ENCODE measurements at places on chromosomes 12 and 14.

DNA sequence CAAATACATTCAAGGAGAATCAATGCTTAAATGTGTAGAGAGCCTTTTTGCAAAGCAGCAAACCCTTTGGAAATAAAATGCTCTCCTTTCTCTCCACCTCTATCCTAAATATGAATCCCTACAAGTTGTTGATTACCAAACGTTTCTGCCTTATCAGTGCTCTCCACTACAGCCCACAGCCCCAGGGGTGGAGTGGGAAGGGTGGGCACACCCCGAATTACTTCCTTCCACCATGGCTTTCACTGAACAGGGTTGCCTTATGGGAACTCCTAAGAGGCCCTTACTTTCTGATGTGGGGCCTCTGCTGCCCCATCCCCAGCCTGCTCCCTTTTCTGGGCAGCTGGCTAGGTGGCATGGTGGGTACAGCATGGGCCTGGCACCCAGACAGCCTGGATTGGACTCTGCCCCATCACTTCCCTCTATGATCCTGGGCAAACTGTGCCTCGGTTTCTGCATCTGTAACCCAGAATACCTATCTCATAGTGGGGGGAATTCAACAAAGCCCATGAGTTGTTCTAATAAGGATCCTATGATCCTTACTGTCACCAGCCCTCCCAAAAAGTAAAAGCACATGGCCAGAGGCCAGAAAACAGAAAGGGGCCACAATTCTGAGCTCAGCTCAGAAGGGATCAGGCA lies 16.1 kb downstream of the AK7 start:
- DNase-seq: no peak

- no peak for DNase-seq
These were observed 393 bp downstream of the SYT1 start for GRCh38 chr12:78864870-78865463.

- DNase-seq: no peak
These were observed 517.1 kb downstream of the PRKD1 start for GRCh38 chr14:29410581-29410980.

DNA sequence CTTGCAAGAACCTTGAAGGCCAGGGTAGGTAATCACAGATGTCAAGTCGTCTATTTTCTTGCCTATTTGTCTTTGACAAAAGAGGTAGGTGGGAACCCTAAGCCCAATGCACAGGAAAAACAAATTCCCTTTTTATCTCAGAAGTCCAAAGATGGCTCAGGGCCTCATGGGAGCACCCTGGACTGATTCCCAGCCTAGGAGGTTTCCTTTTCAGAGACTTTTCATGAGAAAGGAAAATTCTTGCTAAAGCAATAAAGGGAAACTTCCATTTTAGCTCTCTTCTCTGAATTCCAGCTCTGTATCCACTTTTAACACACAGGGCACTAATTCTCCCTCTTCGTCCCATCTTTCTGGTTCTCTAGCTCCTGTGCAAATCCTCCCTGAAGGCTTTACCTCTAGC lies 1.2 kb downstream of the ZNF641 start:
- no peak for DNase-seq

DNA sequence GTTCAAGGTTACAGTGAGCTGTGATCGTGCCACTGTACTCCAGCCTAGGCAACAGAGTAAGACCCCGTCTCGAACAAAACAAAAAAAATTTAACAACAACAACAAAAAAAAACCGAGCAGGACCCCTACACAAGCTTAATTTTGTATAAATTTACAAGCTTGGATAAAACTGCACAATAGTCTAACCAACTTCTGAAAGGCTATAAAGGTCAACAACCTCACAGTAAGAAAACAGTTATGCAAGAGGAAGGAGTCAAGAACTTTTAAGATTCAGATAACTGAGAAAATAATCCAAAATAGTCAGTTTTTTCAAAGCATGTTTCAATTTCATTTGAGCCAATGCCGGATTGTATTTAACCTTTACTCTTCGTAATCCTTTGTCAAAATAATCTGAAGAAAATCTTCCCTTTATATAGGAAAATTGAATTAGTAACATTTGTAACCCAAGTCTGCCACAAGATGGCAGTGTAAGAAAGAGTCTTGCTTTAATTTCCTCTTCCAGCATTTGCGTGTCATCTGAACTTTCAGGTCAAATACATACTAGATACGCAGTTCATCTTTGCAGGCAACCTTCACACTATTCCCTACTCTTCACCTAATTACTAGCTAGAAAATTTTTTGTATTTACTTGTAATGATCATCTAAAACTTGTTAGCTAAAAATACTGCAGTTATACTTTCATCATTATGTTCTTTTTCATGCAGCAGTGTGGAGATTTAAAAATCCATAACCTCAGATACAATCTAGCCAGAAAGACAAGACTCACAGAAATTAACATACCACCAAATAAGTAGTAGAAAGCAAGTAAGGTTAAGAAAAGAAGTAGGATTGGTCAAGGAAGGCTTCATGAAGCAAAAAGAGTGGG lies 5.8 kb downstream of the CCNB1IP1 start:
- DNase-seq: no peak

GRCh38 chr14:103858063-103858781 lies 10.8 kb upstream of the PPP1R13B start:
- no peak for DNase-seq

GRCh38 chr12:102631274-102631673 lies 150.9 kb upstream of the IGF1 start:
- no peak for DNase-seq

- no peak for DNase-seq
These were observed 1216.4 kb upstream of the USP15 start for GRCh38 chr12:61043838-61044237.

- no peak for DNase-seq
These were observed 174.1 kb upstream of the PDZRN4 start for GRCh38 chr12:41013881-41014642.

DNA sequence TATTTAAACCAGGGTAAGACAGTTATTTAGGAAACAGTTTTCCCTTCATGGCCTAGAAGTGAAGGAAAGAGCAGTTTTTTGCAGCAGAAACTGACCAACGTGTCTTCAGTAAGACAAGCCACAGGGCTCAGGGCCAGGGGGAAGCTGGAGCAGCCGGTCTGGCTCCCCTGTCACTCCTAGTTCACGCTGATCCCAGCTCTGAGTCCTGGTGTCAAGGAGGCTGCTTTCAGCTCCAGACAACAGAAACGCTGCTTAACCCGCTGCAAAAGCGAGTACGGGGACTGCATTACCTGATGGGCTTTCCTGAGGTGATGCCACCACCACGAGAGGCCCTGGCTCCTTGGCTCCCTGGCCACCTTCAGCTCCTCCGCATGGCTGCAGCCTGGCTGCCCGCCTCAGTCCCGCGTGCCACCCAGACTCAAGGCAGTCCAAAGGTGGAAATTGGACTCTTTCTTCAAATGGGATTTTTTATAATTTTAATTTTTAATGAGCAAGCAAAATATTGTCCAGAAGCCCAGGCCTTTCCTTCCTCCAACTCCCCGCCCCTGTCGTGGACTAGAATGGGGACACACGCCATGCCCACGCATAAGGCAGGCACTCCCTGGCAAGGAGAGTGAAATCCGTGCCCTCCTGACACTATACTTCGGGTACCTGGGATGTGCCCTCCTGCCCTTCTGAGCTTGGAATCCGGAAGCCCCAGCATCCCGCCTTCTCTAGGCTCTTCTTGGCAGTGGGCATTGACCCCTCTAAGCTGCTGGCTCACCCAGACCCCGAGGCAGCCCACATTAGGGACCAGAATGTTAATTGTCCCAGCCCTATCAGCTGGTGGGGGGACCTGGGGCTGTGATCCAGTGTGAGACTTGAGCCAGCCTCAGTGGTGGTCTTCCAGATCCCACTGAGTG lies 85.0 kb downstream of the PAPOLA start:
- DNase-seq: no peak

GRCh38 chr12:104637604-104638003 lies 180.9 kb downstream of the CHST11 start:
- DNase-seq: no peak

DNA sequence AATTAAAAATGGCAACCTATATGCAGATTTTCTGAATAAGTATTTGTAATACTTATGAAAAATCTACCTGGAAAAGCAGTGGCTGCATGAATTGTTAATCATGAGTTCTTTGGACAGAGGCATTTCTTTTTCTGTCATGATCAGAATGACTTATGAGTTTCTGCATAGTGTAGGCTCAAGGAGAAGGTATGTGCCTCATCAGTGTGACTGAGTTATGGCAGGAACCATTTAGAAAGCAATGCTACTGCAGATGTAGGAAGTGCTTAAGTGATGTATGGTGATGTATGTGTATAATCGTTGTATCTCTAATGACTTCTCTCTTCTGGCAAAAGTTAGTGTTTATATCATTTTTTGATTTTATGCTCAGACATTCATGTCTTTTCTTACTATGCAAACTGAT lies 816.4 kb upstream of the FBXO33 start:
- DNase-seq: no peak

DNA sequence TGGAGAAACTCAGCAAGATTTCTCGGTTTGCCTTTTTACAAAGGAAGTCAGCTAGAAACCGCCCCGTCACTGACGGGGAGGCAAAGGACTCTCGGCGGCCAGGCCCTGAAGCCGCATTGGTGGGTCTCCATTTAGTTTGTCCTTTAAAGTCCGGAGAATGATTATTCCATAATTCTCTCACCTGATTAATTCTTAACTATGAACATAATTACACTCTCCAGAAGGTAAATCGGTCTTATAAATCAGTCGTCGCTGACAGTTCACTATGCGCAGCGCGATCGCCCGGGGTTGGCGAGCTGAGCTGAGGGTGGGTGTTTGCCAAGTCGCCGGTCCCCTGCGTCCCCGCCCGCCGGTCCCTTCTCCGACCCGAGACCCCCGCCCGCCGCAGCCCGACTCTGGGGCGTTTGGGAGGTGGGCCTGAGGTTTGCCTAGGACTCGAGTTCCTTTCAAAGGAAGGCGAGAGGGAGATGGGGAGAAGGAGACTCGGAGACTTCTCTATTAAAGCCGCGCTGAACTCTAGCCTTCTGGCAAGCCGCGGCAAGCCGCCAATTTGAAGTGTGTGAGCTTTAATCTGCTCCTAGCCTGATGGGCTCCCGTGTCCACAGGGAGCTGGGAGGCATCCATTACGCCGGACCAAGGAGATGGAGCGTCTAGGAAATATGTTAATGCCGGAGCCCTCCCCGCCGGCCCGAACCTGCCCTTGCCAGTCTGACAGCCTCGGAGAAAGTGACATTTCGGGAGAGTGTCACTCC lies 392.9 kb downstream of the NOVA1 start:
- DNase-seq: no peak

DNA sequence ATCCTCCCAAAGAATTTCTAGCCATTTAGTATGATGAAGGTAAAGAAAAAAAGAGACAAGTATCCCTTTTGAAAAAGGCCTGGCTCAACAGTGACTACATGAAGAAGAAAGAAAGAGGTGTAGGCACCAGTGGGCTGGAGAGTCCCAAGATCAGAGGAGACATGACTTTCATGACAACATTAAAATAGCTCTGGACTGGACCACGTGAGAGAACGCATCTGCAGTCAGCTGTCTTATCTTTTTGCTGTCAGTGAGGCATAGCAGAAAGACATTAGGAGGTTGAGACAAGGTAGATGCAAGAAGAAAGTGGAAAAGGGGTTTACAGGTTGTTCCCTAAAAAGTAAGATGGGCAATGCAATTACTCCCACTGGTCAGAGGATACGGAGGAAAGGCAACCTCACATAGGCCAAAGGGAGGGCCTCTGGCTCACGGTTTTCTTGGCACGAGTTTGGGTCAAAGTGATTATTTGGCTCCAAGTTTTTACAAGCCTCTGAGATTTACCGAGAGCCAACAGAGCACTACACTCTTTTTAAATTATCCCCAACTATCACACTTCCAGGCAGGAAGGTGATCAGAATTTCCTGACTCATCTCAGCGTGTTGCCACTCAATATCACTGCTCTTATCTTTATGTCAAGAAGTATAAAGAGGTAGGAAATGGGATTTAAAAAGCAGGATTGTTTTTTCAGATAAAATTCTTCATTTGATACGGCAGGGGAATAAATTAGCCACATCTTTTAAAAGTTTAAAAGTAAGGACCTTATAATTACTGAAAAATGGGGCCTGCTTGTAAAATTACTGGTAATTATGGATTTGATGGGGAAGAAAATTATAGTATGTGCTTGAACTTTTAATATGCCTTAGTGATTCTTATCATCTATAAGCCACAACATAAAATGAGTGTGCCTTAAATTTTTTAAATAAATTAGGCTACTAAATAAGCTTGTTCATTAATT lies 29.2 kb downstream of the TMTC1 start:
- DNase-seq: no peak

DNA sequence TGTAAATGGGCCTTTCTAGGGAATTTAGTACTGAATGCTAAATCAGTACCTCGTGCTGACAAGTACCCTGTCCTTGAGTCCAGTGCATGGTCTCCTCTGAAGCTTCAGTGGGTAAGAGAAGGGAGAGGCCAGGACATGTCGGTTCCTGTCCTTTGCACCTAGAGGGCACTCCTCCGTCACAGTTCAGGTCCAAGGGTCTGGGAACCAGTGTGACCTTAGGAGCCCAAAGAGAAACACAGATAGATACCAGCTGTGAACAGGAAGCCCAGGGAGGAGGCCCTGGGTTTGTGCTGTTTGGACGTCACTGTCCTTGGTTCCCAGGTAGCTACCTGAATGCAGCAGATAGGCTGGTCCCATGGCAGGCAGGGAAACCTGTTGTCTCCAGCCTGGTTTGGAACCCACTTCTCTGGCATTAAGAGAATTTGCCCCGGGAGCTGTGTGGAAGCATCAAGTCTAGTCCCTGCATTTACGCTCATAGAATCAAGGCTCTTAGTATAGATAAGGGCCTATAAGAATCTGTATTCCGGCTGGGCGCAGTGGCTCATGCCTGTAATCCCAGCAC lies 3.9 kb upstream of the FGF23 start:
- DNase-seq: no peak

GRCh38 chr12:325906-326305 lies 63.2 kb downstream of the KDM5A start:
- no peak for DNase-seq

DNA sequence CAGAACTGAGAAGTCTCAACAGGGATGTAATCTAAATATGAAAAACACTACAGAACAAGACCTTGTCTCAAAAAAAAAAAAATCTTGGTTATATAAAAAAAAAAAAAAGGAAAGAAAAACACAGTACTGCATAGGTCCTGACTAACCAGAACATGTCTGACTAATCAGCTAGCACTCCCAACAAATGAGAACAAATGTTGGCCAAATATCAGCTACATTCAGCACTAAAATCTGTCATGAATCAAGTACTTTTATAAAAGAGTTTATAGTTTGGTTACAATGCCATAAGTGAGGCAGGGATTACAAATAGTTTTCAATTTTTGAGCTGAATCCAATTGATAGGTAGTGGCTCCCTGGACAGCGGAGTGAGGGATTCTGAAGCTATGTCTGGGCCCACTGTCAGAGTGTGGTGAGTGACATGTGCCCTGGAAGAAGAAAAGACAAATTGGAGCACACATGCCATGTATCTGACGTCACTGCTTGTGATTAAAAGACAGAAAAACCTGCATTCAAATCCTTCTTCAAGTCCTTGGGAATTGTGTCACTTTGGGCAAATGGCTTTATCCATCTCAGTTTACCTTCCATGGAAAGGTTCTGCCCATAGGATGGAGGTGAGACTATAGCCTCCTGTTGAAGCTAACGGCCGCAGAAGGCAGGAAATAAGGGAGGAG lies 5.6 kb upstream of the FAM234B start:
- no peak for DNase-seq
